ENCODE measurements at places on chromosomes 7 and 10.
A peak's percentile ranks its signal among the peaks of the same experiment; 100 is the strongest.

DNA sequence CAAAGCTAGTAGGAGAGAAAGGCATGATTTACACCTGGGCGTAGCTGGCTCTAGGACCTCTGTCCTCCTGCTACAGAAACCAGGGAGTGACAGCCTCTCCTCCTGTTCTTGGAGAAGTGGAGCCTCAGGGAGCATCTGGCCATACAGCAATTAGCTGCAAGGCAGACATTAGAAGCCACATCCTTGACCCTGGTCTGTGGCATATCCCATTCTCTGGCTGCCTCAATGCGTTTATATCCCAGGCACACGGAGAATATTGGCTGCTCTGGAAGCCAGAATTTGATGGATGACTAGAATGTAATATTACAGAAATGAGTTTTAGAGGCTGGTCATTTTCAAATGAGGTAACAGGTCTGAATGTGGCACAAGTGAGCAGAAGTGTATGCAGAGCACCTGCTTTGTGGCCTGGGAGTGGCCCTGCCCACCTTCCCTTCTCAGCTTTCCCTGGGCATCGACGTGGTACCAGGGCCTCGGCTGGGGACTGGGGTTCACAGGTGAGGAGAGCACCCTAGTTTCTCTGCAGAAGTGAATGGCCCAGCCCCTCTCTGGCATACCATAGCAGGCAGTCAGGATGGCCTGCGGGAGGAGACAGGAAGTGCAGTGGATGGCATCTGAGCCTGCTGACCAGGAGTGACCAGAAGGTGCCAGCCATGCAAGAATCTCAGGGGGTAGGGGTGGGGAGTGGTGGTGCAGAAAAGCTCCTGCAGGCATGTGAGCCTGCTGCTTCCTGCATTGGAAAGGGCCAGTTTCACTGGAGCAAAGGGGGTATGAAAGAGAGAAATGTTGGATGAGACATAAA is 367.2 kb upstream of the ZNF32 start:
- no peak for DNase-seq

DNA sequence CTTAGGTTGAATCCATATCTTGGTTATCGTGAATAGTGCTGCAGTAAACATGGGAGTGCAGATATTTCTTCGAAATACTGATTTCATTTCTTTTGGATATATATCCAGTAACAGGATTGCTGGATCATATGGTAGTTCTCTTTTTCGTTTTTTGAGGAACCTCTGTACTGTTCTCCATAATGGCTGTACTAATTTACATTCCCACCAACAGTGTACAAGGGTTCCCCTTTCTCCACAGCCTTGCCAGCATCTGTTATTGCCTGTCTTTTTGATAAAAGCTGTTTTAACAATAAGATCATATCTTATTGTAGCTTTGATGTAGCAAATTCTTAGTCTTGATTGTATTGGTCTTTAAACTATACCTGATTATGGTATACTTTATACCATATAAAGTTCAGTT is 45.3 kb downstream of the ZNRF2 start:
- no peak for DNase-seq

- DNase-seq: no peak
Measured at GRCh38 chr7:15554081-15554480, 7.7 kb downstream of the AGMO start.

DNA sequence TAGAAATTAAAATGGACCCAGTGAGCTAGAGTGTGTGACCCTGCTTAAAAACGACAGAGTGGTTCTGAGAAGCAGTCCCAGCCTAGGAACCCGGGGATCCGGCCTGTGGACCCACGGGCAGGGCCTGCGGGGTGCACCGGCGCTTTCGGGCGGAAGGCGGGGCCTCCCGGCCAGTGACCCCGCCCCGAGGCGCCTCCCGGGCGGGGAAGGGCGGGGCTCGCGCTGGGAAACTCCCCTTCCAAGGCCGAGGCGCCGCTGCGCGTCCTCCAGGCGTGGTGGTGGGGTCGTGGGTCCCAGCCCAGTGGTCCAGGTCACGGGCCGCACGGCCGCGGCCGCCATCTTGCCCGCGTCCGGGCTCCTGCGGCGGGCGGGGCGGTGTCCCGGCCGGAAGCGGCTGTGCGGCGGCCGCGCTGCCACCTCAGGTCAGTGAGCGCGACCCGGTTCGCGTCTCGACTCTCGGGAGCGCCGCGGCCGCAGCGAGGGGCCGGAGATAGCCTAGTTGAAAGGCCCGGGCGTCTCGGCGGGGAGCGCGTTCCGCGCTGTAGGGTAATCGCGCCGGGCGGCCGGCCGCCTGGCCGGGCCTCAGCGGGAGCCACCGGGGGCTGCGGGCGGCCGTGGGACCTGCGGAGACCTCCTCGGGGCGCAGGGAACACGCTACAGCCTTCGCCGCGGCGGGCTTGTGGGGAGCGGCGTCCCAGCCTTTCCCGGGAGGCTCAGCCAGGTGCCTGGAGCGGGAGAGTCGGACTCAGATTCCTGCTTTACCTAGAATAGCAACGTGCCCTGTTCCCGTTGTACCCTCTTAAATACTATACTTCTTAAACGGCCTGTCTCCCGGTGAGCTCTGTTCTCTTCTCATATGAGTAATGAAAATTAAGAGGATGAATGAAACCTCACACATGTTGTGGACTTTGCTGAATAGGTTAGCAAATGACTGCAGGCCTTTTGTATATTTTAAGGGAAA is at the start of gene MIOS:
Gene MIOS (plus strand): TSS at position 234 of the 961 bp plus-strand sequence. CDS start 5,592 bp downstream, outside the sequence.
- peak; percentile 80 for DNase-seq

GRCh38 chr7:91710881-91711280 is 169.6 kb downstream of the MTERF1 start:
- DNase-seq: no peak

GRCh38 chr7:1176891-1177373 is 16.9 kb upstream of the ZFAND2A start:
- DNase-seq: peak; percentile 72

- DNase-seq: no peak
Measured at GRCh38 chr10:18229826-18230225, 89.6 kb downstream of the CACNB2 start.

DNA sequence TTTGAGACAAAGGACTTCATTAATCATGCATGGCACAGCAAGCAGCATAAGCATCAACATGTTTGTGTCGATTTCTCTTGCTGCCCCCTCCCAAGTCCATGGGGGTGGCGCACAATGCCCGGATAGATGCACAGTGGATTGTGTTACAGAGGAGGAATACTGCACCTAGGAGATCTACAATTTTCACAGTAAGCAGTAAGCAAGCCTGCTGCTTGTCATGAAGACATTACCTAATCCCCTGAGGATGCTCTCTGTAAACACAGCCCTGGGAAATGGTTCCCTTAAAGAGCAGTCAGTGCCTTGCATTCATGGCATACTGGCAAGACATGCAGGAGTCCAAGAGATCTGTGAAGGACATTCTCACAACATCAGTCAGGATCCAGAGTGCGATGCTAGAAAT is 137.7 kb downstream of the ETV1 start:
- no peak for DNase-seq

DNA sequence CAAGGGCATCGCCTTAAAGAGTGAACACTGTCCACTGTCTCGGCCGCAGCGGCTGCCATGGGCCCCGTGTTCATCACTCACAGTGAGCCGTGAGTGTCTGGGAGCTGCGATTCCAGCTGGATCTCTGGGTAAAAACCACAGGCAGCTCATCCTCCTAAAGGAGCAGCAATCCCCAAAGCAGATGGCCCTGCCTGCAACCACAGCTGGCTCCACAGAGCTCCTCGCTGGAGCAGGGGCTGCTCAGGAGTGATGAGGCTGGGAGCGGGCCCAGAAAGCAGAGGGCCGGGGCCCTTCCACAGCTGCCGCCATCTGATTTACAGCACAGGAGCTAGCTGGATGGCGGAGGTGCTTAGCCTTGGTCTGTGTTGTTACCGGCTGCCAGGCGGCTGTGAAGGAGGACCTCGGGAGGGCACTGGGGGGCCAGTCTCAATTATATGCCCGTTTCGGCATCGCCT is 6.6 kb upstream of the TMEM184A start:
- DNase-seq: no peak

GRCh38 chr10:32204606-32205005 is 142.4 kb downstream of the EPC1 start:
- DNase-seq: no peak

GRCh38 chr10:22333167-22333974 is 11.9 kb upstream of the SPAG6 start:
- no peak for DNase-seq

GRCh38 chr7:110721395-110721794 is 369.5 kb upstream of the LRRN3 start:
- DNase-seq: no peak

DNA sequence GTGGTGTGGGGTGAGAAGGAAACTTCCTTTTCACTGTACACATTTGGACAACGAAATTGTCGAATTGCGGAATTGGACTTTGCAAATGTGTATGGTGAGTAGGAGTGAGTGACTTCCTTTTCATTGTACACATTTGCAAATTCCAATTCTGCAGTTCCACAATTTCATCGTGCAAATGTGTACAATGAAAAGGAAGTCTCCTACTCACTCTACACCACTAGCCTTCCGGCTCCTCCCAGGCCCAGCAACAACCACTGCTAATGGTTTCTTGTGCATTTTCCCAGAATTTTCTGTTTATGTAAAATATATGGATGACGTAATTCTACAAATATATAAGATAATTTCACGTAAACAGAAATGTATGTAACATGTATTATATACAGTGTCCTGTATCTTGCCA is 118.5 kb downstream of the ARL4A start:
- DNase-seq: no peak

DNA sequence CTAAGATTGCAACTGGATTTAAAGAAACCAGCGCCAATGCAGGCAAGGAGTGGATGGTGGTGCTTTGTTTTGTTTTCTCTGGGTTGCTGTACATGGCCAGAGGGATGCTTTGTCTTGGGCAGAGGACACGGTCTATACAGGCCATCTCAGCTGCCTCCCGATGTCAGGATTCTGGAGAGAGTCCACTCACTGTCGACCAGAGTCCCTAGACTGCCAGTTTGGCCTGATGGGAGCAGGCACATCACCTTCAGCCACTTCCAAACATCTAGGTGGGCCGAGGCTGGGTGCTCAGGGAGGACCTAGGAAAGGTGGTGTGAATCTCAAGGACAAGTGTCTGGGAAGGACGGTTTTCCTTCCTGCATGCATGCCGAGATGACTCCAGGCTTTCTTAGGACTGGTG is 152.1 kb downstream of the BUB3 start:
- DNase-seq: no peak

DNA sequence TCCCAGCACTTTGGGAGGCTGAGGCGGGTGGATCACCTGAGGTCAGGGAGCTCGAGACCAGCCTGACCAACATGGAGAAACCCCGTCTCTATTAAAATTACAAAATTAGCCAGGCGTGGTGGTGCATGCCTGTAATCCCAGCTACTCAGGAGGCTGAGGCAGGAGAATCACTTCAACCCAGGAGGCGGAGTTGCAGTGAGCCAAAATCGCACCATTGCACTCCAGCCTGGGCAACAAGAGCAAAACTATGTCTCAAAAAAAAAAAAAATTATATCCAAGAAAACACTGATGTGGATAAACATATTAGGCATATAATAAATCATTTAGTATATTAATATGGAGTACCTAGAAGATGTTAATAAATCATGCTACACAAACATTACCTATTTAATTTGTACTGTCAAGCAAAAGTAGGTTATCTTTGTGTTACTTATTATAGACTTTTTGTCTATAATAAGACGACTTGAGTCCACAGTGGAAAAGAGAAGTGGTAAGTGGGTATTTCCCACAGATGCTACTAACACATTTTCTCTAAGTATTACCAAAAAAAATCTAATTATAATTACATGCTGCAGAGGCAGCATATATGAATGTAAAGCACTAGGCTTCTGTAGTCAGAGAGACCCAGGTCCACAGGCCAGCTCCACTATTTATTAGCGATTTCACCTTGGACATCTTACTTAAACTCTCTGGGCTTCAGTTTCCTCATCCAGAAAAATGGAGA is 34.5 kb downstream of the DNMBP start:
- no peak for DNase-seq

- no peak for DNase-seq
Measured at GRCh38 chr10:71990706-71991269, 26.6 kb downstream of the CHST3 start.

GRCh38 chr7:112149734-112150133 is 56.5 kb downstream of the DOCK4 start:
- no peak for DNase-seq

DNA sequence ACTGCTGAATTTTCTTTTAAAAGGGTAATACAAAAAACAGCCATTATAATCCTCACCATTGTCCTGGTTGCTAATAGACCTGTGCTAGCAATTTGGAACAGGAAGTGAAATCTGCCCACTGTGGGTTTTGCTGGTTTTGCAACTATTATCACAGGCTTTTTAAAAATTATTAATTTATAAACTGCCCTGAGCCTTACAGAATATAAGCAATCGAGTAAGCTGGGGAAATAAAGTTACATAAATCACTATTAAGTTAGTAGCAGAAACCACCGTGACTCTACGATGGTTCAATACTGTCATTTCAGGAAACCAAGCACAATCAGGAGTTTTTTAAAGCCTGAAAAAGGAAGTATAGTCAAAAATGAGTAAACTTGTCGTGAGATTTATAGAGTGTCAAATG is 62.3 kb downstream of the TMEM26 start:
- DNase-seq: no peak

GRCh38 chr7:101792051-101792681 is 25.3 kb upstream of the CUX1 start:
- DNase-seq: no peak

DNA sequence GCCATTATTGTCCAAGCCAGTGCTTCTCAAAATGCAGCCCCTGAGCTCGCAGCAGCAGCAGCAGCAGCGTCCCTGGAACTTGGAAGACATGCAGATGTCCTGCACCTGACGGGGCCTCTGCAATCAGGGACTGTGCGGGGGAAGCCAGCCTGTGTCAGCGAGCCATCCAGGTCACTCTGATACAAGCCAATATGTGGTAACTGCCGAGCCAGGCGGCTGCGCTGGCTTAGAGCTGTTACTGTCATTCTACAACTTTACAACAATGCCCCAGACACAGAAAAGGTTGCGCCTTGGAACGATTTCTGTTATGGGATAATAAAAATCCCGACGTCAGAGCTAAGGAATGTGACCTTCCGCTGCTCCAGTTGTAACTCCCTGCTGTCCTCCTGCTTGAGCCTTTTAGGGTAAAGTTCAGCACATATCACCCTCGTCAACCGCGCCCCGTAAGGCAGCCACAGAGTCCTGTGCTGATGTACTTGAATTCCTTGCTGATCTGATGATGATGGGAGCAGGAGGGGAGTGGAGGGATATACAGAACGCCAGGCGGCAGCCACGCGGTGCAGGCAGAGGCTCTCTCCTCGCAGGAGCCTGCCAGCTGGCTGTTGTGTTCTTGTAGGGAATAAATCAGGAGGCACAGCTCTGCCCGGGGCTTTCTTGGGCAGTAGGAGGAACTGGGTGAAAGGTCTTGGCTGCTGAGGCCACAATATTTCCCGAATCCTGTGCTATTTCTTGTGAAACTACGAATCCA is 20.0 kb upstream of the CRYGN start:
- no peak for DNase-seq

DNA sequence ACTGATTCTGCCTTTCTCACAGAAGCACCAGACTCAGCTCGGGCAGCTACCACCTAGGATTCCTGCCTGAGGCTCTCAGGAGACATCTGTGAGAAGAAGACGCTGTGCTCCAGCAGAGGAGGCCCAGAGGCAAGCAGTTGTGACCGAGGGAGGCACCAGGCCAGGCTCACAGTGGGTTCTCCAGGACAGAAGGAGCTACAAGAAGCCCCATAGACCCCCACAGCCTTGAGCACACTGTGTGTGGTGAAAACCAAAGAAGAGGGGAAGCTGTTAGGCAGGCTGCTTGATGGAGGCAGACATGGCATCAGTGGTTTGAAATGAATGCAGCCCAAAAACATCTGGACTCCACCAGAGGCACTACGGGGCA is 198.8 kb downstream of the GRID1 start:
- no peak for DNase-seq

GRCh38 chr10:19862811-19863515 is 46.7 kb downstream of the PLXDC2 start:
- DNase-seq: no peak

GRCh38 chr7:132465516-132465915 is 110.8 kb downstream of the PLXNA4 start:
- no peak for DNase-seq

All from activated T-helper 1 cell treated with anti-CD3 and anti-CD28 coated beads, Interleukin-12 subunit alpha, Interleukin-12 subunit beta, Interleukin-2, Interleukin-4 antibody, amounts not matched to agents 30 ng/mL and 10 ng/mL and 1 ng/mL, durations not matched to agents 14 hours and 24 hours and 36 hours (primary cell).